ENCODE measurements at places on chromosomes 12 and 14.
A peak's percentile ranks its signal among the peaks of the same experiment; 100 is the strongest.

DNA sequence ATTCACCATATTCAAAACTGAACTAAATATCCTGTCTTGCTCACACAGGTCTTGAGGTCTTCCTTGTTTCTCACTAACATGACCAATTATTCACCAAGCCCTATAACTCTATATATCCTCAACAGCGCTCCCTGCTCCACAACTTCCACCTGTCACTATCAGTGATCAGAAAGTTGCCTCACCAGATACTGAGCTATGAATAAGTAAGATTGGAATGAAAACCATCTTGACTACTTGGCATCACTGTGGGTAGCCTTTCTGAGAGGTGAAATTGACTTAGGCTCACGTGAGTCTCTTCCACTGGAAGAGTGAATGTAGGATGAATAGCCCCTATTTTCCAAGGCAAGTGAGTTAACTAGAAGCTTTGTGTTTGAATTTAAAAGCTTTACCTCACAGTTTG, 167.1 kb downstream of the PIK3C2G start:
- no peak for DNase-seq

GRCh38 chr12:55703901-55704761, 3.6 kb downstream of the ITGA7 start:
- no peak for DNase-seq

GRCh38 chr12:43320281-43320680, 231.7 kb downstream of the ADAMTS20 start:
- no peak for DNase-seq

DNA sequence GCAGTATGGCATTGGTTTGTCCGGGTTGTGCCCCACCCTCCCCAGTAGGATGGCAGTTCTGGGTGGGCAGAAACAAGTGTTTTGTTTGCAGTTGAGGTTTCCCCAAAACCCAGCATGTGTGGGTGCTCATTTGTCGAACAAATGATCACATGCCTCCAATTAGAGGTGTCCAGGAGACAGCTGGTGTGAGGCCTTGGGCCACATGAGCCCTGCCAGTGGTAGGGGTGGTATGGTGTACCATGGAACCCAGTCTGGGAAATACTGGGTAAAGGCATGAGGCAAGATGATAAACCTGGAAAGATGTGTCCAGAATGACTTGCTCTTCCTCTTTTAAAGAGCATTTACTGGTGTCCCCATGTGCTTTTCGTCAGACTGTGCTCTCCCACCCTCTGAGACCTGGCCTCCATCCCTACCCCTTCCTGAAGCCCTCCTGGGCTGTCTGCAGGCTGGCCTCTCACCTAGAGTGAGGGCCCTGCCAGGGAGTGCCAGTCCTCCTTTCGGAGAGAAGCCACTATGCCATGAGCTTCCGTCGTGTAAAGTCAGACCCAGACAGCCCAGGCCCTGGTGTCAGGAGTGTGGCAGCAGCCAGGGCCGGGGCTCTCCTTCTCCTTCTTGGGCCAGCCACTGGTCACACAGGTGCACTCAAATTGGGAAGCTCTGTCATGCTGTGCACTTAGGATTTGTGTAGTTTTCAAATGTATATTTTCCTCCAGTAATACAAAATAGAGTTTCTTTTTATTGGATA, 17.6 kb downstream of the ANKRD9 start:
- DNase-seq, result no peak

DNA sequence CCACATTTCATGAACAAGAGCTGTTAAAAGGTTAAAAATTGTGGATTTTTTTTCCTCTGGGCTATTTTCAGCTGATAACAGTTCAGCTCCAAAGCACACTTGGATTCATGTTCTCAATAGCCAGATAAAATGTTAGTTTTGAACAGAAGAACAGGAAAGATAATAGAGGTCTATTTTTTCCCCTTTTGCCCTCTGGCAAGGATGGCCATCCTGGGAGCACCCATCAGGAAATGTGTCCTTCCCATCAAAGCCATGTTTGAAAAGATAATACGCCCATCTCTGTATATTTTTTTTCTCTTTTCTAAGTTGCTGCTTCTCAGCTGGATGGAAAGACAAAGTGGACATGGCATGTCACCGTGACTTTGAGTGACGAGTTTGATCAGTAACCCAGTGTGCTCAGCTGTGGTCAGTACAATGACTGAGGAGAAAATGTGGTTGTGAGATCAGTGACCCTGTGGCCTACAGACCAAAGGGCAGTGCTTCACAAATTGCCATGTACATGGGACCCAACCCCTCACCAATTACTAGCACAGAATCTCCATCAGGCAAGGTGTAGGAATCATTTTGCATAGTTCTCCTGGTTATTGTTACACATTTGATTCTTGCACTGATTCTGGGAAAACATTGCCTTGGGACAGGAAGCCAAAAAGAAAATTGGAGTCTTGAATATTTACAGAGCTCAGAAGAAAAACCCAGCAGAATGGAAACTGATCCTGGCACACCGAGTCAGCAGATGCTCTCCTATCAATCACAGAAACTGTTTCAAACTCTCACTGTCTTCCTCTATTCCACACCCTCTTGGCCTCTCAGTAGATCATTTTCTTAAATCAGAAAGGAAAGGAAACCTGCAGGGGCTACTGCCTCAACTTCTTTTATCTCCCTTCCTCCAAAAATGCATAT, 64.3 kb downstream of the ANO6 start:
- DNase-seq, result no peak

DNA sequence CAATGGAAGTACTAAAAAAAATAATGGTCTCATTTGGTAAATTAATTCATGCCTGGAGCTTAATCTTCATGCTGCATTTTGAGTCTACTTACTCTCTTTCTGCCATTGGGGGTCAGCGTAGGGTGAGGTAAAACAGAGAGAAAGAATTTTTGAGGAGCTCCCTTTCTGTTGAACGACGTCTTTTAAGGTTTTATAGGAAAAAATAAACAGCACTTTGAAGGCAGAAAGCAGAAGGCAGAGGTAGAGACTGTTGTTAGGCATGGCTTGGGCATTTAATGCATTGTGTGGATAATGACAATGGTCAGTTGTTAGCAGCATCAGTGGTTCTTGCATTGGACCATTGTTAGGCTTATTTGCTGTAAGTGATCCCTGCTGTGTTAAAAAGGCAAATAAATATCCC, 557.2 kb upstream of the STXBP6 start:
- no peak for DNase-seq

DNA sequence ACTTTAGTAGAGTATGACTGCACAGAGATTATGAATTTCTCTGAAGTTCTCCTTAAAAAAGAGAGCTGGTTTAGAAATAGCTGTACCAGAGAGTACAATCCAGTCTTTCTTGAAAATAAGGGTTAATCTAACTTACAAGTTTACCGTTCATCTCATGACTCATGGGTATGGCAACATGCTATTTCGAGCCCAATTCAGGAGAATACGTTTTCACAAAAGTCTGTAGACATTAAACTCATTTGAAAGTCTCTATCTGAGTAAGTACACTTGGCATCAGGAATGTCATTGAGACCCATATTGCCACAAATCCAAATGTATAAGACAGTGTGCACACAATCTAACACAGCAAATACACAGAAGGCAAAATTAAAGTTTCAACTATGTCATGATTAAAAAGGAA, 160.5 kb downstream of the PIK3C2G start:
- no peak for DNase-seq

- DNase-seq, result peak; percentile 71
Measured at GRCh38 chr12:122836027-122836921, 1.0 kb downstream of the HIP1R start.

DNA sequence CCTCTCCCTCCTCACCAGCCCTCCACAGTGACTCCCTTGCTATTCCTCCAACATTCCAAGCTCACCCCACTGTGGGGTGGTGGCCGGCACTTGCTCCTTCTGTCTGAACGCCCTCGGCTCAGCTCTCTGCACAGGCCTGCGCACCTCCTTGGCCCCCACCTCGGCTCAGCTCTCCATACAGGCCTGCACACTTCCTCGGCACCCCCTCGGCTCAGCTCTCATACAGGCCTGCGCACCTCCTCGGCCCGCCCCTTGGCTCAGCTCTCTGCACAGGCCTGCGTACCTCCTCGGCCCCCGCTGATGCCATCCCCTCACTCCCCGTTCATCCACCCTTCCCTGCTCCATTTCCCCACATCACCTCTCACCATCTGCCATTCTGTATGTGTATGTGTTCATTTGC, 332.7 kb upstream of the FKBP4 start:
- no peak for DNase-seq

DNA sequence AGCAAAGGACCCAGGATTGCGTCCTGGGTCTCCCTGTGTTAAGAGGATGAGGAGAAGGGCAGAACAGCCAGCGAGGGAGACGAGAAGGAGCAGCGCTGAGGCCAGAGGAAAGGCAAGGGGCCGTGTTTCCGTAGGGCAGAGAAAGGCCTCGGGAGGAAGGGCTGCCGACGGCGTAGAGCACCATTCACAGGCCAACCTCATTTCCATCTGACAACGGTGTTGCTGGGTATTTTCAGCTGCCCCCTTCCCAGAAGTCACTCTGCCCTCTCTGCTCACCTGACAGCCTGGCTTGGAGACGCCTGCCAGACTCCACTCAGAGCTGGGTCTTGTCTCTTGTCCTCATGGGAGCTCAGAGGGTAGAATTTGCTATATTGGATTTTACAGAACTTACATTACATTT, 51.4 kb downstream of the GPR68 start:
- no peak for DNase-seq

DNA sequence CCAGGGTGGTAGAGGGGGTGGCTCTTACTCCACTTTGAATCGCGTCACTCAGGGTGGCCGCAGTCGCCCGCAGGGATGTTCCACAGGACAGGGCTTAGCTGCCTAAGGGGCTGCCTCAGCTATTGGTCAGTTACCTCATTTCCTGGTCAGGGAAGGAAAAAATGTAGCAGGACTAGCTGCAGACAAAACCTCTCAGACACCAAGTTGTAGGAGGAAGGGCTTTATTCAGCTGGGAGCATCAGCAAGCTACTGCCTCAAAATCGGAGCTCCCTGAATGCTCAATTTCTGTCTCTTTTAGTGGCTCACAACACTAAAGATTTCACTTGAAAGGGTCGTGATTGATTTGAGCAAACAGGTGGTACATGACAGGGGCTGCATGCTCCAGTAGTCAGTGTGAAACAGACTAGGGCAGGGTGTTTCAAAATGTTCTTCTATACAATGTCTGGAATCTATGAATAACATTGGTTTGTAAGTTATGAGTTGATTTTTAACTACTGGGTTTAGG, 6.4 kb upstream of the CLEC6A start:
- DNase-seq, result no peak

- no peak for DNase-seq
Measured at GRCh38 chr14:103061482-103061976, 4.2 kb upstream of the CDC42BPB start.

DNA sequence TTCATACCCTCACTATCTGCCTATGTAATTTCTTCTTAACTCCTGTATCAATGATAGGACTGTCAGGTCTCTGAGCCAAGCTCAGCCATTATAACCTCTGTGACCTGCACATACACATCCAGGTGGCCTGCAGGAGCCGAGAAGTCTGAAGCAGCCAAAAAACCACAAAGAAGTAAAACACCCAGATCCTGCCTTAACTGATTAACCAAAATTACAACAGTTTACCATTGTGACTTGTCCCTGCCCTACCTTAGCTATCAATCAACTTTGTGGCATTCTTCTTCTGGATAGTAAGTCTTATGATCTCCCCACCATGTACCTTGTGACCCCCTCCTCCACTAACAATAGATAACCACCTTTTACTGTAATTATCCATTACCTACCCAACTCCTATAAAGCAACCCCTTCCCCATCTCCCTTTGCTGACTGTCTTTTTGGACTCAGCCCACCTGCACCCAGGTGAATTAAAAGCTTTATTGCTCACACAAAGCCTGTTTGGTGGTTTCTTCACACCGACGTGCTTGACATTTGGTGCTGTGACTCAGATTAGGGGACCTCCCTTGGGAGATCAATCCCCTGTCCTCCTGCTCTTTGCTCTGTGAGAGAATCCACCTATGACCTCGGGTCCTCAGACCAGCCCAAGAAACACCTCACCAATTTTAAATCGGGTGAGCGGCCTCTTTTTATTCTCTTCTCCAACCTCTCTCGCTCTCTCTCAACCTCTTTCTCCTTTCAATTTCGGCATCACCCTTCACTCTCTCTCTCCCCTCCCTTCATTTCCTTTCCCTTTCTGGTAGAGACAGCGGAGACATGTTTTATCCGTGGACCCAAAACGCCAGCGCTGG, 11.5 kb upstream of the LGMN start:
- DNase-seq, result no peak

DNA sequence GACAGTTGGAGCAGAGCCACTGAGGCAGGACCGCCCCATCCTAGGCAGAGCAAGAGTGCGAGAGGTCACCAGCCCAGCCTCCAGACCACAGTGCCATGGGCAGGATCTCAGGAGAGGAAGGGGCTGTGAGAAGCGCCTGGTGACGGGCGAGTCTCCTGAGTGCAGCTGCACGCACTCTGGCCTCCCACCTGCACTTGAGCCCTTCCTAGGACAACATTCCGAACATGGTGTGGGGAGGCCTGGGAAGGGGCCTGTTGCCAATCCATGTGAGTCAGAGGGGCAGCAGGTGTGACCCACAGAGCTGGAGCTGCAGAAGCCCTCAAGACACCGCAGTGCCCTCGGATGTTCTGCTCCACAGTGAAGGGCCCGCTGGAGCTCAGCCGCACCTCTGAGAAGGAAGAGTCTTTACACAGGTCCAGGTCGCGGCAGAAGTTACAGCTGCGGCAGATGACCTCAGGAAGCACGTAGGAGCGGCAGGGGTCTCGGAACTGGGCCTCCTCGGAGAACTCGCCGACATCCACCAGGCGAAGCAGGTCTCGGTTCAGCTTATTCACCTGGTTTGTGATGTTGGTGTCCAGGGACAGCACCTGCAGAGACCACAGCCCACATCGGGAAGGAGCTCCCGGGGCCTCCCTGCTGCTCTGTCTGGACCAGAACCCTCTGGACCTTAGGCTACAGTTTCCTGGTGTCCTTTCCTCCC, 7.3 kb downstream of the P2RX2 start:
- DNase-seq, result no peak

DNA sequence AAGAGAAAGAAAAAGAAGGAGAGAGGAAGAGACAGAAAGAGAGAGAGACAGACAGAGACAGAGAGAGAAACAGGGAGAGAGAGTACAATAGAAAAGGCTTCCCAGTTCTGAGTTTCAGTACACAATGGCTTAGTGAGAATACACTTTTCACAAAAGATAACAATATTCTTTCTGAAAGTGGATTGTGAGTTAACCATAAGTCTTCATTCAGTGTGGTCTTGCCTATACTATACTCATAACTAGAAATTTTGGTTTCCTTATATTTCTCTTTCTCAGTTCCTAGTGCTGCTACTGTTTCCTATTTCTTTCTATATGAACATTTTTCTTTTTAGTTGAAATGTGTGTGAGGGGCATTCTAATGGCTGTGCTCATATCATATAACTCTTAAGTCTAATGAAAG, 9.3 kb downstream of the CD163L1 start:
- DNase-seq, result no peak

- DNase-seq, result no peak
Measured at GRCh38 chr12:30794591-30795409, 40.0 kb upstream of the CAPRIN2 start.

DNA sequence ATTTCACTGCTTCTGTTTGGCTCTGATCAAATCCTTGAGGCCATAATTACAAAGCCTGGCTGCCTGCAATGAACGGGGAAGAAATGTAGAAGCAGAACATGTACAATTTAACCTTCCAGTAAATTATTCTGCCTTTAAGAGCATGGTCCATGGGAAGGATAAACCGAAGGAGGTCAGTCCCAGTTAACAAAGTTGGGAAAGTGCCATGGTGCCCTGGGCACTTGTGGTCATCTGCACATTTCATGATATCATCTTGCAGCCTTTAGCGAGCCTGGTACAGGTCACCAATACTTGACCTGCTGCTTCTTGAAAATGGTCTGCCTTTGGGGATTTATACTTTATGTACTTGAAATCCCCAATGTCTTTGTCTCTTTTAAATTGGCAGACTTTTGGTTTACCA, 175.9 kb upstream of the KITLG start:
- no peak for DNase-seq

GRCh38 chr14:63039866-63040265, 5.4 kb downstream of the KCNH5 start:
- DNase-seq, result no peak

All from CD4-positive, CD25-positive, alpha-beta regulatory T cell (primary cell).